ENCODE measurements at places on chromosomes 4 and X.

GRCh38 chr4:25847329-25847728 lies 15.5 kb downstream of the SEL1L3 start:
- DNase-seq: no peak

GRCh38 chr4:3145234-3145924 lies 70.9 kb downstream of the HTT start:
- no peak for DNase-seq

DNA sequence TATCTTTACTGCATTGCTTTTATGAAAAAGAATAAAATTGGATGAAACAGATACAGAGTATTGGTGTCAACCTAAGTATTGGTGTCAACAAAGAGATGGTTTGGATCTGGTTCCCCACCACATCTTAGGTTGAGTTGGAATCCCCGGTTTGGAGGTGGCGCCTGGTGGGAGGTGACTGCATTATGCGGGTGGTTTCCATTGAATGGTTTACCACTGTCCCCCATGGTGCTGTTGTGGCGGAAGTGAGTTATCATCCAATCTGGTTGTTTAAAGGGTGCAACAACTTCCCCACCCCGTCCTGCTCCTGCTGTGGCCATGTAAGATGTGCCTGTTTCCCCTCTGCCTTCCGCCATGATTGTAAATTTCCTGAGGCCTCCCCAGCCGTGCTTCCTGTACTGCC lies 52.8 kb upstream of the CD99 start:
- no peak for DNase-seq

DNA sequence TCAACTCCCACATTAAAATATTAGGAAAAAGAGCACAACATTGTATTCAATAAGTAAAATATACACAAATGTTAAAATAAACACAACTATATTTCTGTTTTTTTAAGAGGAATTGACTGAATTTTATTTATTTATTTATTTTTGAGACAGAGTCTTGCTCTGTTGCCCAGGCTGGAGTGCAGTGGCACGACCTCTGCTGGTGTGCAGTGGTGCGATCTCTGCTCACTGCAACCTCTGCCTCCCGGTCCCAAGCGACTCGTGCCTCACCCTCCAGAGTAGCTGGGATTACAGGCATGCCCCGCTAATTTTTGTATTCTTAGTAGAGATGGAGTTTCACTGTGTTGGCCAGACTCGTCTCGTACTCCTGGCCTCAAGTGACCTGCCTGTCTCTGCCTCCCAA lies 31.4 kb downstream of the TEX13A start:
- no peak for DNase-seq
